Muscle of leg (tissue), 16 donors: ENCODE measurements at places on chromosomes 13 and 19.

DNA sequence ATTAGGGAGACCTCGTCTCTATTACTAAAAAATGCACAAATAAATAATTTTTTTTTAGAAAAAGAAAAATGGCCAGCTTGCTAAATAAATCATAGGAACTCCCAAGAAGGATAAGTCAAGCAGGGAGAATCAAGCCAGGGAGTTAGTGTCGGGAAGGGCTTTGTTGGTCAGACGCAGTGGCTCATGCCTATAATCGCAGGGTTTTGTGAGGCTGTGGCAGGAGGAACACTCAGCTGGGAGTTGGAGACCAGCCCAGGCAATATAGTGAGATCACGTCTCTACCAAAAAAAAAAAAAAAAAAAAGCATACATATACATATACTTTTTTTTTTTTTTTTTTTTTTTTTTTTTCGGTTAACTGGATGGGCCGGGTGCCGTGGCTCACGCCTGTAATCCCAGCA lies 9.0 kb downstream of the NACC1 start:
- H3K27me3 ChIP-seq: no peaks in the 10 kb centered on the region
- H3K27ac ChIP-seq: no peak overlapping the region
- H3K4me1 ChIP-seq: no peaks in the 10 kb centered on the region
- H3K36me3 ChIP-seq: peaks cover 6% of the 10 kb centered on the region
- no peak overlapping the region for H3K4me3 ChIP-seq

GRCh38 chr13:32021785-32022184 lies 9.8 kb upstream of the FRY start:
- H3K4me1 ChIP-seq: peaks cover 9% of the 10 kb centered on the region
- H3K4me3 ChIP-seq: no peak overlapping the region
- no peaks in the 10 kb centered on the region for H3K36me3 ChIP-seq
- DNase-seq: no peak

DNA sequence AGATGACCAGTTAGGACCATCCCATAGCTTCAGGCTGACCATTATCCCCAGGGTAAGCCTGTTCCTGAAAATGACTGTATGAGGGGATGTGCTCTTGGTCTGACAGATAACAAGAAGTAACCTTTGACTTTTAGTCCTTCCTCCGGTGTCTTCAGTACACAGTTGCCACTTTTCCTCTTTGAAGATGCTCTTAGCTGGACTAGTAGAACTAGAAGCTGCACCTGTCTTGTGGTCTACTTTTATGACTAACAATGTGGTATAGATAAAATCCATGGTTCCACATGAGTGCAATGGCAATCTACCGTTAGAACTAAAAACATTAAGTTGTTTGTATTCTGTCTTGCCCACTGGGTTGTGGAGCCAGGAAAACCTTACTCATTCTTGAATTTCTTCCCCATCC lies 5.9 kb upstream of the RUBCNL start:
- no peak for DNase-seq
- no peak overlapping the region for H3K4me3 ChIP-seq
- no peak overlapping the region for H3K27ac ChIP-seq

DNA sequence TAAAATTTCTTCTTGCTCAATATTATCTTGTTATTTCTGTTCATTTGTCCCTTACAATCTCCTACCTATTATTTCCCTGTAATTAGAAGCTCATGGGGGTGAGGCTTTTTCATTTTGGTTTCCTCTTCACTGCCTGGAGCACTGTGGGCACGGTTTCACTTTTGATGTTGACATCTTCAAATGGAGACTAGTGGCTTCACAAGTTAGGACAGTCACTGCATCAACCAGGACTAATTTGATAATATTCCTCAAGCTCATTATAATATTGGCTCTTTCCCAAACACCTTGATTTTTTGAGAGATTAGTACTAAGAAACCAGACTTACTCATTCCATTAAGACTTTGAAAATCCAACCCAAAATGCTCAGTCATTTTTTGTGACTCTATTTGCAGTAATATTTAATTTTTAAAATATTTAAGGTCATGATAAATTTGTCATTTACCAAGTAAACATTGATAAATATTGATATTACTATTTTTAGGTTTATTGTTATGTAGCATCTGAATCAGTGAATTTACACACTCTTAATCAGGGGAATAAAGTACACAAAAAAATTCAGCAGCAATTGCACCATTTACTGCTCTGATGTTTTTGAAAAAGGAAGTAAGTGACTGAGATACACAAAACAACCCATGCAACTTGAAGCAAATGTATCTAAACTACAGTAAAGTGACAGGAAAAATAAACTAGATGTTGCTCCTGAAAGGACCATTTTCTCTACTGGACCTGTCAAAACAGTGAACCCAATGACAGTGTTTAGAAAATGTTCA lies 28.8 kb upstream of the RCBTB2 start:
- no peaks in the 10 kb centered on the region for H3K4me1 ChIP-seq
- no peaks in the 10 kb centered on the region for H3K27me3 ChIP-seq
- H3K36me3 ChIP-seq: no peaks in the 10 kb centered on the region
- DNase-seq: no peak
- no peak overlapping the region for H3K4me3 ChIP-seq

DNA sequence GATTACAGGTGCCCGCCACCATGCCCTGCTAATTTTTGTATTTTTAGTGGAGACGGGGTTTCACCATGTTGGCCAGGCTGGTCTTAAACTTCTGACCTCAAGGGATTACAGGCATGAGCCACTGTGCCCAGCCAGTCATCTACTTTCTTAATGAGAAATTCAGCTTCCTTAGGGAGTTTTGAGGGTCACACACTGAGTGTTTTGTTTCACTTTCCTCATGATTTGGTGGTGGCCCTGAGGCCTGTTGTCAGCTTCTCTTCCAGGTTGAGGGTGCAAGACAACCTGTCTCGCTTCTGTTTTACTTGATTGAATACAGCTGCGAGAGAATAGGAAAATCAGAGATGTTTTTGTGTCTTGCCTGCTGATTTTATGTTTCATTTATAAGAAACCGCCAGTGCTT lies 9.9 kb downstream of the FRY start:
- peaks cover 2% of the 10 kb centered on the region for H3K4me1 ChIP-seq
- no peaks in the 10 kb centered on the region for H3K36me3 ChIP-seq
- H3K27ac ChIP-seq: no peak overlapping the region

DNA sequence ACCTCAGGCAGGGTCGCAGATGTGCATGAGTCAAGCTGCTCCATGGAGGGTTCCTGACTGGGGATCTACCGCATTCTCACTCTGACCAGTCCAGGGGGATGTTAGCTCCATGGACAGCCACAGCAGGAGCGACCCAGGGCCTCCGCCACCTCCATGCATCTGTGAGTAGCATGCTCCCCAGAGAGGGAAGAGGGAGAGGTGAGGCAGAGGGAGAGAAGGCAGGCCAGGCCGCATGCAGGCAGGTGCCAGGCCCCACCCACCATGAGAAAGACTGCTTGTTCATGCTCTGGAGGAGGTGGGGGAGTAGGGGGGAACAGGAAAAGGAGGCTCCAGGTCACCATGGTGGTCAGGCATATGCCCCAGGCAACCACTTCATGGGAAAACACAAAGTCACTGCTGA lies 20.3 kb downstream of the TUBA3C start:
- no peaks in the 10 kb centered on the region for H3K27me3 ChIP-seq
- no peak overlapping the region for H3K27ac ChIP-seq
- no peak overlapping the region for H3K4me3 ChIP-seq
- H3K4me1 ChIP-seq: no peaks in the 10 kb centered on the region
- no peak for DNase-seq
